ENCODE measurements at places on chromosomes 5 and 9.

- DNase-seq, result no peak
These were observed 50.2 kb upstream of the TLX3 start for GRCh38 chr5:171258737-171259415.

DNA sequence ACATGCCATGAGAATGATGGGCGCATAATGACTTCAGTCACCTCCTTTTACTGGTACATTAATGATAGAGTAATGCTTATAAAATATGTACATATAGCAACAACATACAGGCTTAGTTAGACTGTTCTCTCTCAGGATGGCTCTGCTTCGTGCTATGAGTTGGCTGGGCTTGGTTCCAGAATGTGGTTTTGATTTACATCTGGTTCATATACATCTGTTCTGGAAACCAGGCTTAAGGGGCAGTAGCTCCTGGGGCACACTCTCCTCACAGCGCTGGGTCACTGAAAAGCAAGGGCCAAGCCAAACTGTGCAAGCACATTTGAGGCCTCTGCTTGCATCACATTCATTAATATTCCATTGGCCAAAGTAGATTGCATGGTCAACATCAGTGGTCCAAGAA, 44.9 kb downstream of the PCSK1 start:
- no peak for DNase-seq

- no peak for DNase-seq
These were observed 71.8 kb downstream of the RAPGEF1 start for GRCh38 chr9:131668057-131668438.

DNA sequence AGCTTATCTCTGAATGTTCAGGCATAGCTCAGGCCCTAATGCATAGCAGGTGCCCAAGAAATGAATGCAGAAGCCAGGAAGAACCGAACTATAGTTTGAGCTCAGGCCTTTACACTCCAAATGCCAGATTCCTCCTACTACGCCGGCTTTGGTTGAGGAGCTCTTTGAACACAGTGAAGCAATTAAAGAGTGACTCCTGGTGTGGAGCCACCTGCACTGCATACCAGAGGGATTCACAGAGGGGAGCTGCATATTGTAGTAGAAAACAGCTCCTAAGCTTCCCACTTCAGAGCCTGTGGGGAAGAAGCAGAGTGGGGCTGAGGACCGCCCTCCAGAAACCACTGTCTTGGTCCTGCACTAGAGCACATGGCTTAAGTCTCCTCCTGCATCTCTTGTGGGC, 14.5 kb upstream of the KCNMB1 start:
- DNase-seq, result no peak

- DNase-seq, result no peak
These were observed 117.6 kb downstream of the EFNA5 start for GRCh38 chr5:107553117-107553555.

GRCh38 chr5:59180515-59180914, 597.6 kb downstream of the RAB3C start:
- DNase-seq, result no peak

DNA sequence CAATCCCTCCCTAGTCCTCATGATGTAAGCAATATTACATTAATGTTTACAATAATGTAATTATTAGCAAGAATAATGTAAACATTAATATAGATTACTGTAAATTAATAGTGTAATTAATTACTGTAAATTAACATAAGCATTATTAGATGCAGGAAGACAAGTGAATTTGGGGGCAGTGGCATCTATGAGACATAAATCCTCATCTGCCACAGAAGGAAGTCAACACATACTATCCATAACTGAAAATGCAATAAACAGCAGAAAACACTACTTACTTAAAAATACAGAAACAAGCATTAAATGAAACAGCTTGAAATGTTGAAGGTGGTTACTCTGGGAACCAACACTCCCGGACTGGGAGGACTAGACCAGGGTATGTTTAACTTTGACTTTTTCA, 685 bp upstream of the NIPSNAP3A start:
- DNase-seq, result no peak

- DNase-seq, result no peak
These were observed 31.6 kb upstream of the ZNF618 start for GRCh38 chr9:113844466-113844865.

Data from anterior cingulate cortex (tissue), 58 donors.